ENCODE measurements at places on chromosomes 6 and 20.

GRCh38 chr20:63094767-63095499 lies 88.2 kb upstream of the BHLHE23 start:
- DNase-seq = no peak

- DNase-seq = no peak
These were observed 149.6 kb downstream of the RIMS1 start for GRCh38 chr6:72035966-72036365.

DNA sequence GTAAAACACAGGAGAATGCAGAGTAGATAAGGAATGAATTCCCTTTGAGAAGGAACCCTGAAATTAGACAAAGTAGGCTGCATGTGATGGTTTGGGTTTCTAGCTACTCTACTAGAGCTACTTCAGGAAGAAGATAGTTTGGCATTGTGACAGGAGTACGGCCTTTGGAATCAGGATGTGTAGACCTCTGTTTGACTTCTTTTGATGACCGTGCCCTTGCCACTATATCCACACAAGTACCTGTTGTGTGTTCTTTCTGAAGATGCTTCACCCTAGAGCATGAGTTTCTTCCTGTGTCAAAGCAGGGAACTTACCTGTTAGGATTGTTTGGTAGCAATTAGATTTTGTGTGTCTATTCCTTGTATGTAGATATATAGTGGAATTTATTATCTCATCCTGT lies 41.7 kb downstream of the CD2AP start:
- DNase-seq = no peak

- DNase-seq = no peak
These were observed 102.3 kb downstream of the CTNNBL1 start for GRCh38 chr20:37796121-37796520.

DNA sequence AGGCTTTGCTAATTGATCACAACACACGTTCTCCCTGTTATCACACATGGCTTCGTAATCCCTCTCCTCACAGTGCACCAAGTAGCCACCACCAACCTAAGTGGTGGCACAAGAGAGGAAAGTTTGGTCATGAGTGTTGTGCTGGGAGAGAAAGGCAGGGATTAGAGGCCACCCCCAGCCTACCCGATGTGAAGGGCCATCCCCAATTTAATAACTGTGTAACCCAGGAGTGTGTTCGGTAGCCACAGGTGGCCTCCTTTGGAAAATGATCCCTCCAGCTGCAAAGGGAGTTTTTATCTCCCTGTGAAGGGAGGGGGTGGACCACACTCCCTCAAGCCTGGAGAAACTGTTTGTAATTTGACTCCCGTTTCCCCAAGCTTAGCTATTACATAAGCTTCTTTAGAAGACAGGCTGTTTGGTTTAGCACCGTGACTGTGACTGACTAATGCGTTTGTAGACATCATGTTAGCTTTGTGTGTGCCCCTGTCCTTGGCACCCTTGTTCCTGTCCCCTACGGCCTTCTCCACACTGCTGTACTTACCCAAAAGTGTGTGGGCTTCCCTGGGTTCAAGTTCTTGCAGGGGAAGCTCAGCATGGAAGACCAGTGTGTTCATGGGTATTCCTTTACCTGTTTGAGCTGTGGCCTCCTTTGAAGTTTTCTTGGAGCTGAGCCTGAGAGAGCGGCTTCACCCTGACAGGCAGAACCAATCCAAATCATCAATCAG lies 20.6 kb downstream of the PPP1R16B start:
- DNase-seq = no peak

DNA sequence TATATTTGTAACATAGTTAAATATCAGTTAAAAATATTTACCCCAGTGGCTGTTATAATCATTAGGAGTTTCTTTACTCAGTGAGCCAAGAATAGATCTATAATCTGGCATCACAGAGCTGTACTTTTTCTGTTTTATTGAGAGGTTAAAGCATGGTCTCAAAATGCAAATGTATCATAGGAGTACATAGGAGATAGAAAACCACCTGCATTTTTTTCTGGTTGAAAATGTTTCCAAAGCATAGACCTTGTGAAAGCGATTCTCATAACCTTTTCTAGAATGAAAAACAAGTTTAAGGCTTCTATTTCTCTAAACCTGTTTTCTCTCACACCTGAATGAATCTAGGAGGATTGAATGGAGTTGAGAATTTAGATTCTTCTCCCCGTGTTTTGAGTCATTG lies 14.4 kb downstream of the KCNQ5 start:
- no peak for DNase-seq

Data from GDM1 (cell line).